ENCODE measurements at places on chromosomes 12 and 14.

DNA sequence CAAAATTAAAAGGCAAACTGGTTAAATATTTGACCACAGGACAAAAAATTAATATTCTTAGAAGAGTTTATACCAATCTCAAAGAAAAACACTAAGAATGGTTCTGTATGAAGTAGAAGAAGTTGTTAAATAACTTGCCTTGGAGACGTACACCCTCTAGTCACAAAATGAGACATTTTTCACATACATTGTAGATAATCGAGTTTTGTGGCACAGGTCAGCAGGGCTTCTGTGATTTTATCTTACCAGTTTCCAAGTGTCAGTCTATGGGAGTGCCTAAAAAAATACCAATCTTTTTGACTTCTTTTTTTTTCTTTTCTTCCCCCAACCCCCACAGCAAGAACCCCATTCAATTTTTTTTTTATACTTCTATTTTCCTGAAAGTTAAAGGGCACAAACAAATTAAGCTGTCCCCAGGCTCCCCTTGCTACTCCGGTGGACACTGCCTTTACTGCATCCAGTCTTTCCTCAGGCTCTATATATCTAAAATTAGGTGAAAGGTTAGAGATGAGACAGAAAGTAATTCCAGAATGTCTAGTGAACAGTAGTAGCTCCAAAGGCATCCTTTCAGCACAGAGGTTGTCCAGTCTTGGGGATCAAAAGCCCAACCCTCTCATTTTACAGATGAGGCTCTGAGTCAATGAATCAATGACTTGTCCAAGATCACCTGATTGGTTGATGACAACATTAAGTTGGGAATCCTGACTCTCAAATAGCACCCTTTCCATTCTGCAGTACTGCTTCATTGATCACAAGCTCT, 6.2 kb downstream of the LIMA1 start:
- no peak for DNase-seq

DNA sequence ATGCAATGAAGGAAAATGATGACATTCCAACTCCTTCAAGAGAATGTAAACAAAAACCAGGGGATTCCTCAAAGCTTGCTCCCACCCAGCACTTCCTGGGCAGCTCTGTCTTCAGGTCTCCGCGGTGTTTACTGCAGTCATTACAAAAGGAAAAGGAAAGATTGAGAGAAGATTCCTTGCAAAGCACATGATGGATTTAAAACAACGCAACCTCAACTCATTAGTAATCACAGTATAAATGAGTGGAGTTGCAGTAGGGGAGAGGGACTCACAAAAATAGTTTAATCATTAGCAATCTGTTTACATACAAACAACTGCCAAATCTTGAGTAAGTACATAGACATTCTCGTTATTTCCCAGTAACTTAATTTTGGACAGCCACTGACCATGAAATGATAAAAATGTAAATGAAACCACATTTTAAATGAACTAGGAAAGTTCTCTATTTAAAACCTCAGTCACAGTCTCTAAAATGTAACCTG, 49.7 kb upstream of the OVCH1 start:
- no peak for DNase-seq

- DNase-seq: no peak
Observed at GRCh38 chr12:78210506-78210860, 379.8 kb downstream of the NAV3 start.

- DNase-seq: no peak
Observed at GRCh38 chr14:21233457-21234076, 35.7 kb downstream of the HNRNPC start.

GRCh38 chr14:22837750-22838538, 1.6 kb downstream of the MMP14 start:
- peak; percentile 32 for DNase-seq

GRCh38 chr12:12210983-12211382, 55.9 kb downstream of the LRP6 start:
- DNase-seq: no peak

DNA sequence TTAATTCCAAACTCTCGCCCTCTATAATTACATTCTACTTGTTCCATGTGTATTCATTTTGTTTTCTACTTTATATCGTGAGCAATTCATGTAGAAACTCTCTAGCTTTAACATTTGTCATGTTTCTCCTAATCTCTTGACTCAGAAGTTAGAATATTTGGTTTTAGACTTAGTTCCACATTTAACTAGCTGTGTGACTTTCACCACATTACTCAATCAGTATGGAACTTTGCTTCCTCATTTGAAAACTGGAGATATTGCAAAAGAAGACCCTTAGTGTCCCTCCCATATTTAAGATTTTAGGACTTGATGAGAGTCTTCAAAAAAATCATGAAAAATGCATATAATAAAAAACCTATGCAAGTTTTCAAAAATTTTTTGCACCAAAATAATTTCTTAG, 447.5 kb downstream of the GXYLT1 start:
- no peak for DNase-seq

DNA sequence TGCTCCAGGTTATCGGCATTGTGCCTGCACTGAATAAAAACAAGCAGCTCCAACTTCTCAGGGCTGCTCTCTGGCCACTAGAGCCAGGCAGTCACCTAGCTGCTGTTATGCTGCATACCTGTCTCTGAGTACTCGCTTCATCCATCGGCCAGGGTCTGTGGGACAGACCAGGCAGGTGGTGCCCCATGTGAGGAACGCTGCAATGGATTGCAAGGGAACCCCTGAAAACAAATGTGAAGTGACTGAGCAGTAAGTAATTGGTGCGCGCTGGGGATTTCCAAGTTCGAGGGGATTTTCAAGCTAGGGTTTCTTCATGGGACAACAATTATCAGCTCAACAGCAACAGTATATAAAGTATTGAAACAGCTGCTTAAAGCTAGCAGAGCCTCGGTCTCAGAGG, 965.3 kb downstream of the AACS start:
- no peak for DNase-seq

DNA sequence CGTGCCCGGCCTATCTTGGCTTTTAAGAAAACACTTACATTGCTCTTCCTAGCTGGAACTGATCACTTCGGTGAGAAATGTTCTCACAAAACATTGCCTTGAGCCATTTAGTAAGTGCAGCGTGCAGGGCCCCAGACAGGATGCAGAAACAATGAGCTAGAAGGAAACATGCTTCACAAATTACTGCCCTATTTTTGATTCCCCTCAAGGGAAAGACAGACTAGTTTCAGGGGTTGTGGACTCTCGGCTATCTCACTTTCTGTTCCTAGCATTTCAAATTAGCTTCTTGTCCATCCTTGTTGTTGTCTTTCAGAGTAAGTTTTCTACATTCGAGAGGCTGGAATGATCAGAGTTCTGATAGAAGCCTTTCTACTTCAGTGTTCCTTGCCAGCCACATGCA, 21.6 kb downstream of the TGFB3 start:
- no peak for DNase-seq

DNA sequence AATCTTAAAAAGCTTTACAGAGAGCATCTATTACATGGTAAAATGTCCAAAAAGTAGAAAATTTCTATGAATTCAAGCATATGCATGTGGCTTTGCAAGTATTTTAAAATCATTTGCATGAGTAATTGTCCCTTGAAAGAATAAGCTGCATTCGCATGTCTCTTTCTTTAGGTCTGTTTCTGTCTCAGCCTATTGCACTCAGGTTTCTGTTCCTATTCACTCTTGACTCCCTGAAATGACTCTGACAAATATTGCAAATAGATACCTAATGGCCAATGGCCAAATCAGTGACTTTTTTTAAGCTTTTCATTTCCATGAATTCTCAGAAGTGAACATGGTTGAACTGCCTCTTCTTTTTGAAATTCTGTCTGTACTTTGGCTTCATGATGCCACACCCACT, 6.4 kb upstream of the TTC8 start:
- DNase-seq: no peak

GRCh38 chr12:120364487-120364886, 4.5 kb downstream of the MSI1 start:
- DNase-seq: no peak

GRCh38 chr12:31026202-31026601, 47.5 kb upstream of the DDX11 start:
- no peak for DNase-seq

- peak; percentile 72 for DNase-seq
Observed at GRCh38 chr12:25992026-25992782, 33.7 kb downstream of the RASSF8 start.

- peak; percentile 53 for DNase-seq
Observed at GRCh38 chr12:117282490-117282889, 78.9 kb downstream of the NOS1 start.

DNA sequence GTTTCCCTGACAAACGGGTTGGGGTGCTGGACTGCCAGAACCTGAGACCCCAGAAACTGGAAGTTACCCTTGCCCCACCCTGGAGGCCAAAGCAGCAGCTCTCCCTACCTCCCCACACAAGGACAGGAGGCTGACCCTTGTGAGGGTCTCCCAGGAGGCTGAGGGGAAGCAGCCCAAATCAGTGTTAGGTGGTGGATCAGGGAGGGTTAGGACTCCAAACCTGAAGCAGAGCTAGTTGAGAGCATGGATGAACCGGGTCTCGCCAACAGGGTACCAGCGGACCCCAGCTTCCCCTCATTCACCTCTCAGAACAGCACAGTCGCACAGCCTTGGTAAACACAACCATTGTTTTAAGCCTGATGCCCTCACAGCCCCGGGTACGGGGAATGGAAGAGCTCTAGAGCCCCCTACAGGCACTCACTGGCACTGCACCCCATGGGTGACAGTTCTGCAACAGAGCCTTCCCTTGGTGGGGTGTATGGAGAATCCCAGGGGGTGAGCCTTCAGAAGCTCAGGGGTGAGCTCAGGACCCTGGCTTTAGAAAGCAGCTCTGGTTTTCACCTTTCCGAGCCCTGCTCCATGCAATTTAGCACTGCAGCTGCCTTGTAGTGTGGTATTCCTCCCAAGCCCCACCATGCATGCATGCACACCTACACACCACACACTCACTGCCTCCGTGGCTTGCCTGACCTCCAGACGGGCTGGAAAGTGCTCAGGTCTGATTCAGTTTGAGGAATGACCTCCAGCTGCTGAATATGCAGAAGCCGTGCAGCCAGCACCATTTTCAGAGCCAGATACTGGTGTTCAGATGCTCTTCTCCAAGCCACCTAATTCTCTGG, 11.2 kb downstream of the ESRRB start:
- DNase-seq: peak; percentile 44

- no peak for DNase-seq
Observed at GRCh38 chr12:88947486-88948043, 367.3 kb upstream of the KITLG start.

DNA sequence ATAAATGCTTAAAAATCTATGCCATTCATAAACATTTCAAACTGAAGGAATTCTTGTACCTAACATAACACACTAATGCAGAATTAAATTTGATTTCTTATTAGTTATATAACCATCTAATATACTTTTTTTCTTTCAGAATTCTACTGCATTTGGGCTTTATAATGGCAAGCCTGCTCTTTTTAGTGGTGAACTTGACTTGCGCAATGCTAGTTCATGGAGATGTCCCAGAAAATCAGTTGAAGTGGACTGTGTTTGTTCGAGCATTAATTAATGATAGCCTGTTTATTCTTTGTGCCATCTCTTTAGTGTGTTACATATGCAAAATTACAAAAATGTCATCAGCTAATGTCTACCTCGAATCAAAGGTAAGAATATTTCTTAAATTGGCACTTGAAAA, 47.3 kb downstream of the GPR137C start:
- DNase-seq: no peak

DNA sequence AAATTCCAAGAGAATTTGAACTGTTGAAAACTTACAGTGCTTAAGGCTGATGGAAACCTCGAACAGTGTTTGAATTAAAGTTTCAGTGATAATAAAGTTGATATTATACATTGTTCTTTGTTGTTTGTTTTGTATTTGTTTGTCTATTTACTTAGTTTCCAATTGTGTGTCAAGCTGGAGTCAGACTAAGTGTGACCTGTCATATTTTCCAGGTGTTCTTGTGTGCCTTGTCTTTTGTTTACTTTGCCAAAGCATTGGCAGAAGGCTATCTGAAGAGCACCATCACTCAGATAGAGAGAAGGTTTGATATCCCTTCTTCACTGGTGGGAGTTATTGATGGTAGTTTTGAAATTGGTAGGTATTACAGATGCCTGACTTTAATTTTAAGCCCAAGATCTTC, 6.0 kb downstream of the SLCO1C1 start:
- DNase-seq: no peak

GRCh38 chr12:73547421-73547820, 990.2 kb upstream of the ATXN7L3B start:
- no peak for DNase-seq

DNA sequence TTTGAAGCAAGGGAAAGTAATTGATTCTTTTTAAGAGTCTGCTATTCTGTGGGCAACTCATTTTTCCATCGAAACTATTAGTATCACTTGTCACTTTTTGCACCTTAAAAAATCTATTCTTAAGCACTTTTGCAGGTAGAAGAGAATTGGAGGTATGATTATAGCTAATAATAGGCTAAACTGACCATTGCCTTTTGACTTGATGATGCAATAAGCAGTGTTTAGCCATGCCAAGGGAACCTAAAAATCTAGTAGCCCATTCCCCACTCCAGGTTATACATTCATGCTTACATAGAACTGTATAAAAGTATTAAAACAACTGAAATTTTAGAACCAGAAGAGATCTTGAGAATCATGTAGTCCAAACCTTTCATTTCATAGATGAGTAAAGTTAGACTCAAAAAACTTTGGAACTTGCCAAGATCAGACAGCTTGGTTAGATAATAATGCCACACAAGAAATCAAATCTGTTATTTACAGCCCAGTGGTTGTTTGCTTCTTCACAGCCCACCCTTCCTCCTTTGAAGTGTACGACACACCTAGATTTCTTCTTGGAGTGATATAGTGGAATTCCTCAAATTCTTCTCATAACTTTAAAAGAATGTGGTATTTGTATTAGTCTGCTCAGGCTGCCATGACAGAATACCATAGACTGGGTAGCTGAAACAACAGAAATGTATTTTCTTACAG, 21.7 kb upstream of the GARIN2 start:
- DNase-seq: no peak

GRCh38 chr14:56213306-56213705, 95.1 kb downstream of the PELI2 start:
- DNase-seq: no peak

DNA sequence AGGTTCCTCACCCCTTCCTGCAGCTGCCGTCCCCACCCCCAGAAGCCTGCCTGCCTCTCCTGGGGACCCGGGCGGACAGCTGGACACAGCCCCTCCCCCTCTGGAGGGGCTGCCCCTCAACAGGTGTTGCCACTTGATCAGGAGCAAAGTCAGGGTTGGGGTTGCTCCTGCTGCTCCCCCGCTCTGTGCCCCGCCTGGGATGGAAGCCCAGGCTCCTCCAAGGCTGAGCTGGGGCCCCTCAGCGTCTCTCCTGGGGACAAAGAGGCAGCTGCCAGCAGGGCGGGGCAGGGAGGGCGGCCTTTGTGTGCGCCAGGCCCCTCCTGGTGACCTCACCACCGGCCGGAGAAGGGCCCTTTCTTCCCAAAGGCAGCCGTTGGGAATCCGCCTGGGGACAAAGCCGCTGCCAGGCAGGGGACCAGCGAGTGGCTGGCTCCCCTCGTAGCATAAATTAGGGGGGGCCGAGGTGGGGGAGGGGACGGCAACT, 13.7 kb downstream of the TRMT61A start:
- DNase-seq: no peak

DNA sequence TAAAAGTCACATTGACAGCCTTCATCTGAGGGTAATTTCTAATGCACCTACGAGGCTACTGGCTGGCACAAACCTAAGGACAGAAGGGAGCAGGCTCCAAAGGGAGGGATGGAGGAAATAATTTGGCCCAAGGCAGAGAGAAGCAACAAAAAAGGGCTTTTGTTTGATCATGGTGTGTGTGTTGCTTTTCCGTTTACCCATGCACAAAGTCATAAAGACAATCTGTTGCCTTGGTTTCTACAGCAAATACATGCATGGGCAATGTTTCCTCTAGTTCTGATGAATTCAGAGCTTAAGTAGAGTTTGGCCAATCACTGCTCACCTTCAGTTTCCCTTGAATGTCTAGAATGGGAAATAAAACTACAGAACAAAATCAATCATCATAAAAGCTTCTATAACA, 262.5 kb upstream of the CAND1 start:
- DNase-seq: no peak
